ENCODE measurements at places on chromosomes 3 and 15. TPM values are rescaled to one million over a fixed set of nuclear protein-coding genes. Genes with fewer than 3 reads are reported as not detected.
A peak's percentile ranks its signal among the peaks of the same experiment; 100 is the strongest.

- no peak overlapping the region for H3K4me3 ChIP-seq
- DNase-seq = no peak
- no peaks in the 10 kb centered on the region for H3K27me3 ChIP-seq
- H3K4me1 ChIP-seq = peaks cover 12% of the 10 kb centered on the region
- H3K36me3 ChIP-seq = no peaks in the 10 kb centered on the region
- no peak overlapping the region for H3K27ac ChIP-seq
Measured at GRCh38 chr3:40679290-40679689, 154.5 kb downstream of the ZNF621 start.

CD86 gene
- 30.0 TPM for total RNA-seq

DNA sequence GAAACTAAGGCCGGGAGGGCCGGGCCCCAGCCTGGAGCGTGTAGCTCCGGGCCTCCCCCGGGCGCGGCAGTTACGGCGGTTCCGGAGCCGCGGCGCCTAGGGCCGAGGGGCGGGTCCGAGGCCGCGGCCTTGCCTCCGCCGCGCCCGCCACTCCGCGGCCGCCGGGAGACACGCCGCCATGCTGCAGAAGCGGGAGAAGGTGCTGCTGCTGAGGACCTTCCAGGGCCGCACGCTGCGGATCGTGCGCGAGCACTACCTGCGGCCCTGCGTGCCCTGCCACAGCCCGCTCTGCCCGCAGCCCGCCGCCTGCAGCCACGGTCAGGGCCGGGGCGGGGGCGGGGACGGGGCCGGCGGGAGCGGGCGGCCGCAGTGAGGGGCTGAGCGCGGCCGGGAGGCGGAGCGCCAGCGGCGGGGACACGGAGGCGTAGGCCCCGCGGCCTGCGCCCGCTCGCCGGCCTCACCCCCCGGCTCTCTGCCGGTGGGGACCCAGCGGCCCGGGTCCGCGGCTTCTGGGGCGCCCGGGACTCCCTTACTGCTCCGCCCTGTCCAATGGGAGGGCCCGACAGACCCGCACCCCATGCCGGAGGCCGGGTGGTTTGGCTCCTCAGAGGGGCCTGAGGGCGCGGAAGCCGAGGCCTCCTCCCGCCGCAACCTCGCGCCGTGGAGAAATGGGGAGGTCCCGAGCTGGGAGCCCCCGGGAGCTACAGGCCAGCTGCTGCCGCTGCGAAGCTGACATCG lies at the start of gene DIS3L:
Gene DIS3L, plus strand, starts transcription at position 150 of the 738 bp plus-strand sequence. Its CDS starts 29 bp downstream, at position 179.
- H3K36me3 ChIP-seq = peaks cover 18% of the 10 kb centered on the region
- peaks cover 36% of the 10 kb centered on the region for H3K4me1 ChIP-seq
- H3K27ac ChIP-seq = peak within 1 kb of the TSS; percentile 94
- peak within 1 kb of the TSS; percentile 94 for H3K4me3 ChIP-seq

ZKSCAN7 gene
- total RNA-seq = 2.1 TPM

CACNA2D3 gene
- total RNA-seq = 23.0 TPM

GRCh38 chr15:101669744-101670143 lies 17.6 kb upstream of the TM2D3 start:
- no peak overlapping the region for H3K4me3 ChIP-seq
- no peak for DNase-seq
- no peaks in the 10 kb centered on the region for H3K27me3 ChIP-seq
- H3K27ac ChIP-seq = no peak overlapping the region
- no peaks in the 10 kb centered on the region for H3K4me1 ChIP-seq

- DNase-seq = no peak
- H3K4me3 ChIP-seq = no peak overlapping the region
- no peak overlapping the region for H3K27ac ChIP-seq
- H3K27me3 ChIP-seq = no peaks in the 10 kb centered on the region
Measured at GRCh38 chr3:73552700-73553099, 72.0 kb downstream of the PDZRN3 start.

GRCh38 chr3:10495003-10495402 lies 10.4 kb downstream of the ATP2B2 start:
- no peak overlapping the region for H3K4me3 ChIP-seq
- peaks cover 4% of the 10 kb centered on the region for H3K27me3 ChIP-seq
- H3K27ac ChIP-seq = no peak overlapping the region
- DNase-seq = peak; percentile 85
- no peaks in the 10 kb centered on the region for H3K4me1 ChIP-seq
- no peaks in the 10 kb centered on the region for H3K36me3 ChIP-seq

- DNase-seq = no peak
- H3K36me3 ChIP-seq = no peaks in the 10 kb centered on the region
- no peak overlapping the region for H3K4me3 ChIP-seq
- peaks cover 9% of the 10 kb centered on the region for H3K4me1 ChIP-seq
- no peaks in the 10 kb centered on the region for H3K27me3 ChIP-seq
Measured at GRCh38 chr3:78823859-78824258, 943.9 kb downstream of the ROBO1 start.

DNA sequence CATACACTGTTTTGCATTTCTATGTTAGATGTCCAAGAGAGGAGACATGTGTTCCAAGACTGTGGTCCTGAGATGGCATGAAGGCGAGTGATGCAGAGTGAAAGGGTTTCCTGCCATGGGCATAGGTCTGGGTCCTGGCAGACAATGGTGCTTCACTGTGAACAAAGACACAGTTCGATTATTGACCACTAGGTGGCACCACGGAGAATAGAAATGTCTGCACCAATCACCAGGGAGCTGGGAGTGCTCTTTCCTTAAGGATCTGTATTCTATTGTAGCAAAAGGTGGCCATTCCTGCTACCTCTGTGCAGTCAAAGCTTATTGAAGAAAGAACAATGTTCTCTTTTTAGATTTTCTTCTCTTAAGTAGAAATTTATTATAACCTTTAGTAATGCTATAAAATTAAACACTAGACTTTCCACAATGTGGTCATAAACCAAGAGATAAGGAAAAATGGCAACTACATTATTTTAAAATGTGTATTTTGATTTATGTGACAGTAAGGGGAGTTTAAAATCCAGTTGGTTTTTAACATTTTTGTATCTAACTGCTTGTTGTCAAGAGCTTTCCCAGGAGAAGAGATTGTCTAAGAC lies 88.7 kb downstream of the GABRG3 start:
- no peaks in the 10 kb centered on the region for H3K27me3 ChIP-seq
- DNase-seq = no peak
- H3K4me1 ChIP-seq = no peaks in the 10 kb centered on the region
- no peaks in the 10 kb centered on the region for H3K36me3 ChIP-seq

DNA sequence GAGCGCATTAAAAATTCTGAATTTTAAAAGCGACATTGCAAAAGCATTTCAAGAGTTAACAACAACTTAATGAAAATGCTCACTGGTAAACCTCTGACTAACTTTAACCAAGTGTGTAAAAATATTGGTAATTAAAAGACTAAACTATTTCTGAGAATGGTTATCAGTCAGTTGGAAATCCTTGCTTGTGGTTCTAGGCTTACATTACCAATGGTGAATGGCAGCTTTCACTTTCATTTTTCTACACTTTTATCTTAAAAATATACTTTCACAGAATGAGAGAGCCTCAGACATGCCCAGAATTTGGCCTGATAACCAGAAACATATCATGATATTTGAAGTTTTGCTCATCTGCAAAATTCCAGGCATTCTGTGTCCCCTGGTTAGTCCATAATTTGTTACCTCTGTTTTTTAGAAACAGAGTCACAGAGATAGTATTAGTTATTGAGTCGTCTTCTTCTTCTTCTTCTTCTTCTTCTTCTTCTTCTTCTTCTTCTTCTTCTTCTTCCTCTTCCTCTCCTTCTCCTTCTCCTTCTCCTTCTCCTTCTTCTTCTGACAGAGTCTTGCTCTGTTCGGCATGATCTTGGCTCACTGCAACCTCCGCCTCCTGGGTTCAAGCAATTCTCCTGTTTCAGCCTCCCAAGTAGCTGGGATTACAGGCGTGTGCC lies 5.5 kb upstream of the RNF111 start:
- H3K36me3 ChIP-seq = no peaks in the 10 kb centered on the region
- H3K27me3 ChIP-seq = no peaks in the 10 kb centered on the region
- H3K4me3 ChIP-seq = no peak overlapping the region

DNA sequence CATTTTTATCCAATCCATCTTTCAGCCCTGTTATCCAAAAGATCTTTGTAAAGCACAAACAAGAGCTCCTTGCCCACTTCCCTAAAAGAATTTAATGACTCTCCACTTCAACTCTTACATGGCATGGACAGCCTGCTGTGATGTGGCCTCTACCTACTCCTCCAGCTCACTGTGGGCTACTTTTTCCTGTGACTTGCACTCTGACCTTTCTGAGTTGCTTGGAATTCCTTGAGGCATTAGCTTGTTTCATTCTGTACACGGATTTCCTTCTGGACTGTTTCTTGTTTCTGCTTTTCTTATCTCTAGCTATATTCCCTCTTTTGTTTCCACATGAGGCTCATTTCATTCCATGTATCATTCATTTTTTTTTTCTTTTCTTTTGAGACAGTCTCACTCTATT lies 15.2 kb downstream of the QTRT2 start:
- no peak for DNase-seq
- peaks cover 5% of the 10 kb centered on the region for H3K36me3 ChIP-seq
- no peaks in the 10 kb centered on the region for H3K27me3 ChIP-seq
- no peaks in the 10 kb centered on the region for H3K4me1 ChIP-seq
- no peak overlapping the region for H3K4me3 ChIP-seq
- no peak overlapping the region for H3K27ac ChIP-seq

PROS1 gene
- 93.1 TPM for total RNA-seq

CSNK1G1 gene
- 8.5 TPM for total RNA-seq

DNA sequence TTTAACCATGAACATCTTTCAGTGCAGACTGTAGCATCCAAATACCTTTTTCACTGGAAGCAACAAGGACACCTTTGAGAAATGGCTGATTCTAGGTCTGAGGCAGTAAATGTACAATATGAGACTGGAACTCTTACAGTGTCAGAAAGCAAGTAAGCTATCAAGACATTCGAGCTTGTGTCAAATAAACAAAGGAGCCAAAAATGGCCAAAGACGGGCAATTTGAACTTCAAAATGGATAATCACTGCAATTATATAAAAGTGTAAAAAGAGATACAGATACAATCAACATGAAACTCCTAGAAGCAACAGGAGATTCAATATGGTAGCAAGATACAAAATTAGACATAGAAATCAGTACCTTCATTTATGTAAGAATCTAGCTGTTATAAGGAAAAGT lies 138.5 kb upstream of the CCDC54 start:
- H3K4me1 ChIP-seq = peaks cover 12% of the 10 kb centered on the region
- no peak for DNase-seq
- no peak overlapping the region for H3K27ac ChIP-seq

DNA sequence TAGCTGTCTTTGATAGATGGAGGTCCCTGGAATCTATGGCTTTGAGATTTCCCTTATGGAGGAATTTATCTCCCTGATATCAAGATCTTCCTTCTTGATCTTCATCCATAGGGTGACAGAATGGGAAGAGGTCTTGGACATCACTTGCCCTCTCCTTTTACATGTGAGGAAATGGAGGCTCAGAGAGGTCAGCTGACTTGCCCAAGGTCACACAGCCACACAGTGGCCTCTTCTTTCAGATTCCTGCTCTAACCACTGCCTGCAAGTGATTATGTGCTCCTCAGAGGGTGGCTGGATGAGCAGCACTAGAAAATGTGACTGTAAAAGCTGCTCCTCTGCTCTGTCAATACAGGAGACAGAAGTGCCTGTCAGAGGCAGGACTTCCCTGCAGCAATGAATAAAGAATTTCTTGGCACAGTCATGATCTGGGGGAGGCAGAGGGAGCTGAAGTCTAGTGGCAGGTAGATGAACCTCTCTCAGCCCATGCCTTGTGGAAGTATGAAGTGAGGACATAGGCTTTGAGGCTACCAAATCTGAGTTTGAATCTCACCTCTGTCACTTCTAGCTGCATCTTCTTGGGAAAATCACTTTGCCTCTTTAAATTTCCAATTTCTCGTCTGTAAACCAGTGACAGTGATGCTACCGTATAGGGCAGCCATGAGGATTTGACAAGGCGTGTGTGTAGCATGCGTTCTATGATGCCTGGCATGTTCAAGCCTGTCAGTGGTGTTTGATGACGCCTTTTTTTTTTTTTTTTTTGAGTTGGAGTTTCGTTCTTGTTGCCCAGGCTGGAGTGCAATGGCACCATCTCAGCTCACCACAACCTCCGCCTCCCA lies 12.0 kb downstream of the SSUH2 start:
- H3K27me3 ChIP-seq = no peaks in the 10 kb centered on the region
- H3K36me3 ChIP-seq = no peaks in the 10 kb centered on the region
- H3K4me1 ChIP-seq = no peaks in the 10 kb centered on the region
- H3K27ac ChIP-seq = no peak overlapping the region
- no peak overlapping the region for H3K4me3 ChIP-seq
- no peak for DNase-seq

CTXN2 gene
- not detected for total RNA-seq

Data from heart left ventricle (tissue), 16 donors.